ENCODE measurements at places on chromosomes 3 and 15. TPM values are rescaled to one million over a fixed set of nuclear protein-coding genes. Genes with fewer than 3 reads are reported as not detected.
A peak's percentile ranks its signal among the peaks of the same experiment; 100 is the strongest.

GRCh38 chr3:119580067-119580760, 922 bp downstream of the ADPRH start:
- no peaks in the 10 kb centered on the region for H3K36me3 ChIP-seq
- no peak for DNase-seq
- peak overlapping the region; percentile 69 for H3K4me3 ChIP-seq
- H3K27ac ChIP-seq = peak overlapping the region; percentile 88
- H3K4me1 ChIP-seq = peaks cover 22% of the 10 kb centered on the region

DNA sequence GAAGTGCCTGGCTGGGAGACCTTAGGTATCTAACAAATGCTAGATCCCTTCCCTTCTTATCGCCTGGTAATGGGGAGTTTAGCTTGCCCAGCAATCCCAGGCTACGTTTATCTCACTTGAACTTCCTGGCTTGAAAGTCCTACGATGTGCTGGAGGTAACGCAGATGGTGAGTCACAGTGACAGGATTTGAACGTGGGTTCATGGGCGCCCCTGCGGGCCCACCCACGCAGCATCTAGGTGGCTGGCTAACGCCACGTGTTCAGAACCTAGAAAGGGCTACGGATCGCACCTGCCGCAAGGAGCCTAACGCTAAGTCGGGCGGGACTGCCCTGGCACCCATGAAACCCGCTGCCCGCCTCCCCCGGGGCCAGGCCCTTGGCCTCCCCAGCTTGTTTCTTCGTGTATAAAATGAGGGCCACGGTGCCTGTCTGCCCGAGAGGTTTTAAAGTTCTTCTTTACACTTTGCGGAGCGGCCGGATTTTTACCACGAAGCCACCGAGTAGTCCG, 600 bp upstream of the USP3 start:
- peak overlapping the region; percentile 97 for H3K4me3 ChIP-seq
- H3K36me3 ChIP-seq = no peaks in the 10 kb centered on the region
- no peak for DNase-seq
- peak overlapping the region; percentile 99 for H3K27ac ChIP-seq

GRCh38 chr15:57916695-57917094, 148.8 kb downstream of the ALDH1A2 start:
- H3K27ac ChIP-seq = no peak overlapping the region
- DNase-seq = no peak
- H3K4me1 ChIP-seq = peaks cover 15% of the 10 kb centered on the region
- H3K27me3 ChIP-seq = peaks cover 20% of the 10 kb centered on the region

DNA sequence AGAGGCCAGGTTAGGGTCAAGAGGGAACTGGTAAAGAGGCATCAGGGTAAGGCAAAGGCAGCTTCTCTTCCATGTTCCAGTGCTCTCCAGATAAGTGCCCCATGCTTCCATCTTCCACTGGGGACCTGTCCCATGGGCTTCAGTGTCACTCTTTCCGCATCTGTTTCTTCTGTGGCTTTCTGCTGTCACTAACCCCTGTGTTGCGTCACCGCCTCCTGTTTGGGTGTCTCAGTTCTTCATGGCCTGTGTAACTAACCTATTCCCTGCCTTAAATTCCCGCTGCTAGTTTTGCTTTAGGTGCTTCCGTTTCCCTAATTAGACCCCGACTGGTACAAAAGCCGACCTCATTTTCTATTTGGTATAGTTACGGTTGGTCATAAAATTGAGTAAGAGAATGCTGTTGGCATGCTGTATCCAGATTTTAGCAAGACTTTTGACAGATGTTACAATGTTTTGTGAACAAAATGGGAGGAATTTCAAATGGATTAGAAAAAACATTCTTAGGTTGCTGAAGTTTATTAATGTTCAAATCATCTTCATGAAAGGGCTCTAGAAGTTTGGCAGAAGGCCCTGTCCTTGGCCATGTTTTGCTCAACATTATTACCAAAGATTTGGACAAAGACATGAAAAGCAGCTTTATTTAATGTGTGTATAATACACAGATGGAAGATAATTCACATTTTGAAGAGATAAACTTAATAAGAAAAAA, 245.3 kb downstream of the BBX start:
- no peak overlapping the region for H3K4me3 ChIP-seq

OCA2 gene
- 0.26 TPM for total RNA-seq
